Stimulated activated CD4-positive, alpha-beta T cell treated with anti-CD3 and anti-CD28 coated beads, Interleukin-1b, Interleukin-23, amount 100 ng/mL, for 1 hour (primary cell): ENCODE measurements at places on chromosomes 16 and 17.

- DNase-seq, result no peak
Measured at GRCh38 chr17:33664116-33664840, 371.2 kb upstream of the ASIC2 start.

DNA sequence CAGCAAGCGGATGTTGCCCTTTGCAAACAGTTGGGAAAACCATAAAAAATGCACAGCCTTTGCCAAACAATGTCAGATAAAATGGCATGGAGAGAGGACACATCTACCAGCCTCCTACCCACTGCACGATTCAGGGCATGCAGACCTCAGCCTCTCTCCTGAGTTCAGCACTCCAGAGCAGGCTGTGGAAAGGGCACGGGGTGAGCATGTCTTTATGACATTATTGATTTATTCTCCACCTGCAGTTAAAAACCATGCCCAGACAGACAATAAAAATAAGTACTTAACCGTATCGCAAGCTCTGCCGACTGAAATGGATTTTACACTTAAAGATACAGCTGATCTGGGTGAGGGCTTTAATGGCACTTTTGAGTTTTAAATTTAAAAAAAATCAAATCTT lies 127.1 kb downstream of the MAF start:
- no peak for DNase-seq

DNA sequence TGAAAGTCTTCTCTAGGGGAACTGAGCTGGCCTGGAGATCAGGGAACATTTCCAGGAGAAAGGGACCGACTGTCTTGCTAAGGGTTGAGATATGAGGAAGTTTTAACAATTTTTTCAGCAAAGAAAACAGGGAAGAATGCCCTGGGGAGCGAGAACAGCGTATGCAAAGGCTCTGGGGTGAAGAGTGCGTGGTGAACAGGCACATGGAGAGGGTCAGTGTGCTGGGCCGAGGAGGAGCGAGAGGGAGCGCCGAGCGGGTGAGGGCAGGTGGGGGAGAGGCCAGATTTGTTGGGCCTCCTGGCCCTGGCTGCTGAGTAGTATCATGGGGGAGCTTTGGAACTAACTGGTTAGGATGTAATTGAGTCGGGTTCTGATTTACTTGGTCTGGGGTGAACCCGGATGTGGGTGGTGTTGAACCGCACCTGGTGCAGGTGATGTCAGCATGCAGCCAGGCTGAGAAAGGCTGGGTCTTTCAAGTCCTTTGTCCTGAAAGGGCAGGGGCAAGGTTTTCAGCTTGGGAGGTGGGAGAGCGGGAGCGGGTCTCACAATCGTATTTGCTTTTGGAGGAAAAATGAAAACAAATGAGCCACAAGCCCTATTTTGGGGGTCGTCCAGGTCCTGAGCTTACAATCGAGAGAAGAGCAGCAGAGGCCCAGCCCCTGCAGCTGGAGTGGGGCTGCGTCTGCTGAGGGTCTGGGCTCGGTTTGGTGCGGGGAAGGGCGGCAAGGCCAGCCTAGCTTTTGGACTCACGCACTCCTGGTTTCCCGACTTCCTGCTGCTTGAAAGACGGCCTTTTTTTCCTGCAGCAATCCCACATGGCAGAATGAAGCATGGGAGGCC lies 11.1 kb upstream of the WFDC1 start:
- no peak for DNase-seq

DNA sequence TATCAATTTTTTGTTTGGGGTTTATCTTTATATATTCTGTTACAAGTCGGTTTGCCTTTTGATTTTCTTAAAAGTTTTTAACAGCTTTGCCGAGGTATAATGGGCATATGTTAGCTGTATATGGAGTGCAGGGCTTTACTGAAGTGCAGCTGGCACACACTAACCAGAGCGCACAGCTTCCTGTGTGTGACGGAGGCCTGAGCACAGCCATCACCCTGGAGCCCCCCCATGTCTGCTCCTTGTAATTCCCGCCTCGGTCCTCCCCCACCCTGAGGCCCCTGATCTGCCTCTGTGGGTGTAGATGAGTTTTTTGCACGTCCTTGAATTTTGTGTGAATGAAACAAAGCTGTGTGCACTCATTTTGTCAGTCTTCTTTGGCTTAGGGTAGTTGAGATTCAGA lies 60.1 kb upstream of the ZNF750 start:
- no peak for DNase-seq

- no peak for DNase-seq
Measured at GRCh38 chr17:29572691-29573557, 4.4 kb downstream of the TP53I13 start.

DNA sequence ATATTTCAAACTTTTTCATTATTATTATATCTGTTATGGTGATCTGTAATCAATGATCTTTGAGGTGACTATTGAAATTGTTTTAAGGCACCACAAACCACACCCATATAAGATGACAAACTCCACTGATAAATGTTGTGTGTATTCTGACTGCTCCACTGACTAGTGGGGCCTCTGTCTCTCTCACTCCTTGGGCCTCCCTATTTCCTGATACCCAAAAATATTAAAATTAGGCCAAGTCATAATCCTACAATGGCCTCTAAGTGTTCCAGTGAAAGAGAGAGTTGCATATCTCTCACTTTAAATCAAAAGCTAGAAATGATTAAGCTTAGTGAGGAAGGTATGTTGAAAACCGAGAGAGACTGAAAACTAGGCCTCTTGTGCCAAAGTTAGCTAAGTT lies 23.4 kb downstream of the CYLD start:
- DNase-seq, result no peak

- DNase-seq, result no peak
Measured at GRCh38 chr16:68252383-68252782, 7.2 kb downstream of the PLA2G15 start.

GRCh38 chr16:27245276-27246172 lies 23.0 kb downstream of the NSMCE1 start:
- no peak for DNase-seq

DNA sequence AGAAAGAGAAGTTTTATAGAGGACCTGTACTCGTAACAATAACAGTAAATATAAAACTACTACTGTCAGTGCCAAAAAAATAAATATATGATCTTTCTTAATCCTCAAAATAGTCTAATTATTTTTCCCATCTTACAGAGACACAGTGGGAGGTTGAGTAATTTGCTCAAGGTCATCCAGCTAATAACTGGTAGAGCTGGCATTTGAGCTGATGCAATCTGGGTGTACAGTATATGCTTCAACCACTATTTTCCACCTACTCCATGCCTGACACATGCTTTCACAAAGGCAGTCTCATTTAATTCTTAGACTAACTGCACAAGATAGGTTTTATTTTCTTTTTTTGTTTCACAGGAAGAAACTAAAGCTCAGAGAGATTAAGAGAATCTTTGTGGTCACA lies 33.6 kb downstream of the PIGL start:
- no peak for DNase-seq

- DNase-seq, result no peak
Measured at GRCh38 chr17:67474081-67474661, 97.1 kb downstream of the PITPNC1 start.

DNA sequence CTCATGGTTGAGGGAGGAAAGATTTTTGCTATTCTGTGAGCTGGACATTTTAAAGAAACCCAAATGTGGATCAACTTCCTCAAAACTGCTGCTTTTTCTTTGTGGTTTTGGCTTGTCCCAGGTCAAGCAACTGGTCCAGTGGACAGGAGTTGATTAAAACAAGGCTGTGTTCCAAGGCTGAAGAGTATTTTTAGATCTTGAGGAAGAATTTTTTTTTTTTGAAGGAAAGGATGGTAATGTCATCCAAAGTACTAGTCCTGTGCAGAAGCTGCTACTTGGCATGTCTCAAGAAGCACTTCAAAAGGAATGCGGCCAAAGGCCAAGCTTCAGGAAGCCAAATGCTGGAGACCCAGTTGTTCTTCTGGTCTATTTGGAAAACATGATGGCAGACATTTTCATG lies 8.0 kb upstream of the MYH2 start:
- DNase-seq, result no peak

DNA sequence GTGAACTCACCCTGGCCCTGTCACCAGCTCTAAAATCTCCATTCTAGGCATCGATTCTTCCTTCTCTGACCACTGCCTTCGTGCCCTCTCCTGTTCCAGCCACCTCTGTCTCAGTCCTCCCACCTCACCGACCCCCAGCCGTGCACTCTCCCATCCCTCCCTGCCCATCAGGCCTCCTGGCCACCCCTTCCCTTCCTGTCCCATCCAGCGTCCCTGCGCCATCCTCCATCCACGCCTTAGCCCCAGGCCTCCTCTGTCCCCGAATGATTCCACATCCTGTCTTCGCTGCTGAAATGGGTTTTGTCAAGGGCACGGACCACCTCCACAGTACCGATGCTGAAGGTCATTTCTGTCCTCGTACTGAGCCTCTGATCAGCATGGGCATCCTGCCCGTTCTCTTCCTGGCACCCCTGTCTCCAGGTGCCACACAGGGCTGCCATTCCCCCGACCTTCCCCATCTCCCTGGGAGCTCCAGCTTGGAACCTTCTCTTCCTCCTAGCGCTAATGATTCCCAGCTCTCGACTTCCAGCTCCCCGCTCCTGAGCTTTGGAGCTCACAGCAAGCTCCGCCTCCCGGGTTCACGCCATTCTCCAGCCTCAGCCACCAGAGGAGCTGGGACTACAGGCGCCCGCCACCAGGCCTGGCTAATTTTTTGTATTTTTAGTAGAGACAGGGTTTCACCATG lies 2.6 kb downstream of the TRIM65 start:
- no peak for DNase-seq

DNA sequence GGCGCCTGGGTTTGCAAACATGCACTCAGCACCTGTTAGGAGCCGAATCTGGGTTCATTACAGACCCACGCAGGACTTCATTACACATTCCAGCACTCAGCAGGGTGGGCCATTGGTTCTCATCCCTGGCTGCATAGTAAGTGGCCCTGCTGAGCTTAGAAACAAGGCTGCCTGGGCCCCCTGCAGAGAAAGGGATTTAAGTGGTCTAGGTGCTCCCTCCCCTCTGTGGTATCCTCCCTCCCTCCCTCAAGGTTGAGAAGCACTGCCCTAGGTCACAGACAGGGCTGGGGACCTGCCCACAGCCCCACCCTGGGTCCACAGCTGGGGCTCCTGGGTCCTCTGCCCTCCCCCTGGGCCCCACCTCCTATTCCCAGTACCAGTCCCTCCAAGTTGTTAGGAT lies 28.3 kb downstream of the WNT3 start:
- no peak for DNase-seq

- DNase-seq, result no peak
Measured at GRCh38 chr17:15919466-15919865, 25.5 kb upstream of the ADORA2B start.

DNA sequence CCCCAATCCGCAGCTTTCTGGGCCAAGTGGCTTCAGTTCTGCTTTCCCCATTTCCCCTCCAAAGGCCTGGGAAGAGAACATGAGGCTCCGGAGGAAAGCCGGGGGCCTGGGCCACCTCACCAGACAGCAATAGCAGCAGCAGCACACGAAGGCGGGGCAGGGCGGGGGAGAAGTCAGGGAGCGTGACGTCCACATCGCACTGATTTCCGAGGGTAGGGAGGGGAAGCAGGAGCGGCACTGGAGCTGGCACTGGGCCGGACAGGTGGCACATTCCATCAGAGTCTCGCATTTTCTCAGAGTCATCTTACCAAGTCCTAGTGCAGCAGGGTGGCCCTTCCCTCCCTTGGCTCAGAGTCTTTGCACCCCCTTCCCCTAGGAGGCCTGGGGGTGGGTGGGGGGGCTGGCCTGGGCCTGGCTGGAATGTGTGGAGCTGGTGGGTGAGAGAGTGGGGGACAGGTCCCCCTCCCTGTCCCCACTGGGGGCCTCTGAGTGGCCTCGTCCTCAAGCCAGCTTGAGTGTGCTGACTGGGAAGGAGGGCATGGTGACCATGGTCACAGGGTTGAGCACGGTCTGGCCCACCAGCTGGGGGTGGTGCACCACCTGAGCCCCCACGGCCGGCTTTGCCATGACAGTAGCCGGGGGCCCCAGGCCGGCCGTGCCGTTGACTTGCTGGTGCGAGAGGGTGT lies 14.3 kb downstream of the MNT start:
- DNase-seq, result no peak

DNA sequence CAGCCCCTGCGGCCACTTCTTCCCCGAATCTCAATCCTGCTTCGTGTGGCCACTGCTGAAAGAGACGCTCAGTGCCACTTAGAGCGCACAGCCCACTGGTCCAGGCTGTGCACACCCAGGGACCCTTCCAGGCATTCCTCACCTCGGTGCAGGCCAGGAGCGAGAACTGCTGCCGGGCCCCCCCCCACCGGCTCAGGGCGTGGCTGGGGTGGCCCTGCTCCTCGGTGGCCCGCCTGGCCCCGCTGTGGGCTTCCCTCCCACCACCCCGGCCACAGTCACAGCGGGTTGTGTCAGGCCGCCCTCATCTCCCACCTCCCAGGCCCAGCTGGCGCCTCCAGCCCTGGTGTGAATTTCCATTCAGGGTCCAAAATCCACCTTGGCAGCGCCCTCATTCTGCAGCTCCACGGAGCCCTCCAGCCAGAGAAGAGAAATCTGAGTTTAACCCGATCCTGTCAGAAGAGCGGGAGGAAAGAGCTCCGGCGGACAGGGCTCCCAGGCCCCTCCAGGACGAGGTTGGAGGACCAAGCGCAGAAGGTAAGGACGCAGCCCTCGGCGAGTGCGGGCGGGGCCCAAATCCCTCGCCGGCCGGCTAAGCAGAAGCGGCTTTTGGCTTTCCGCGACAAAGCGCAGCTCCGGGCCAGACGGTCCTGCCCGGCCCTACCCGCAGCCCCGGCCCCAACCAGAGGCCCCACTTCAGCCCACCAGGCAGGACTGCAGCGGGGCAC lies 12.0 kb downstream of the TBC1D16 start:
- DNase-seq, result no peak

DNA sequence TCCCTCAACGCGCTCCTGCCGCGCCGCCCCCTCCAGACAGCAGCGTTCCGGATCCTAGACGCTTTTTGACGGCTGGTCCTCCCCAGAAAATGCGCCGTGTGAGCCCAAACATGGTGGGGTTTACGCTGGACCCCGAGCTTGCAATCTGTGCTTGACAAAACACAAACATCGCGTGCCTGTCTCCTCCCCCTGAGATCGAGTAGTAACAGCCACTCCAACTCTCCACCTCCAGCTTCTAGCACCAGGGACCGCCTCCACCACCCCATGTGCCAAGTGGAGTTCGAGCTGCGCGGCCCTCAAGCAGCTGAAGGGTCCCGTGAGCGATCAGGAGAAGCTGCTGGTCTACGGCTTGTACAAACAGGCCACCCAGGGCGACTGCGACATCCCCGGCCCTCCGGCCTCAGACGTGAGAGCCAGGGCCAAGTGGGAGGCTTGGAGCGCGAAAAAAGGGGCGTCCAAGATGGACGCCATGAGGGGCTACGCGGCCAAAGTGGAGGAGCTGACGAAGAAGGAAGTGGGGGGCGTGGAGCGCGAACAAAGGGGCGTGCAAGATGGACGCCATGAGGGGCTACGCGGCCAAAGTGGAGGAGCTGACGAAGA lies 656 bp upstream of the GEMIN4 start:
- no peak for DNase-seq

GRCh38 chr16:50234771-50235556 lies 31.4 kb upstream of the ADCY7 start:
- DNase-seq, result no peak

DNA sequence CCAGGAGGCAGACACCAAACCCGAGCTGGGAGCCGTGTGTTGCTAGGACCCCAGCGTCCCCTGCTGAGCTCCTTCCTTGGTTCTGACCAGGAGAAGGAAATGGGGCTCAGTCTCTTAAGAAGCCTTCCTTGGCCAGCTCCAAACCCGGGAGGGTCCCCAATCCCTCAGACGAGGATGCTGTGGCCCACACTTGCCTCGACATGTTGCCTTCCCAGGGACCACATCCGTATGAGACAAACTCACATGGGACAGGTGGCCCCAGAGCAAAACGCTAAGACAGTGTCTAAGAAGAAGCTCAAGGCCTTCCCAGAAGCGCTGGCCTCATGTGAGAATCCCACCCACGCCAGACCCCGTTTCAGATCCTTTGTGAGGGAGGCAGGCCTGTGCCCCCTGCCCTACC lies 19.8 kb downstream of the LGALS9 start:
- DNase-seq, result no peak

- DNase-seq, result no peak
Measured at GRCh38 chr17:77143306-77143705, 2.5 kb downstream of the SEC14L1 start.
